Omental fat pad (tissue), 4 donors: ENCODE measurements at places on chromosomes 5 and 9.

- no peak for DNase-seq
Observed at GRCh38 chr5:58849921-58850667, 267.2 kb downstream of the RAB3C start.

DNA sequence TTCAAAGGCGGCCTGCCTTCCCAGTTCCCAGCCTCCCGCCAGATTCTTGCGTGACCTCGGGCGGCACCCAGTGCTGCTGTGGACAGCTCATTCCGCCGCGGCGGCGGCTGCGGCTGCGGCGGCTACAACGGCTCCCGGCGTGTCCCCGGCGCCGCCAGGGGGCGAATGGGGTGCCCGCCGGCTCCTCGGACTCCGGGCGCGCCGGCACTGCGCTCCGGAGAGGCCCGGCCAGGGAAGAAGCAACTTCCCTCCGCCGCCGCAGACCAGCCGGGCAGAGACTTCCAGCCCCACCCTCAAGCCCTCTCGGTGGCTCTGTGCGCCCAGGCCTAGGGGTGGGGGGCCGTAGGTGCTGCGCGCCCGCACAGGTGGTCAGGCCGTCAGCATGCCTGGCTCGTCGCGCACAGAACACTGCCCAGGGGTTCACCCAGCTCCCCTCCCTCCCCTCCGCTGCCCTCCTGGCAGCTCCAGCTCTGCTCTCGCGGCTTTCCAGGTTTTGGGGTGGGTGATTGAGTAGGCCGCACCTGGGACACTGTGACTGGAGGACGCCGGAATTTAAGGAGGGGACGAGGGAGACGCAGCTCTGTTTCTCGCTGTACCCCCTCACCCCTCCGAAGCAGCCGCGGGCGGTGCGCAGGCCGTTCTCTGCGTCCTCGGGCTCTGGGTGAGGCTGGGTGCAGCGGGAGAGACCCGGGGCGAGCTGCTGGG is 20.2 kb downstream of the IGIP start:
- peak; percentile 36 for DNase-seq

- no peak for DNase-seq
Observed at GRCh38 chr9:23120630-23121029, 674.0 kb downstream of the DMRTA1 start.

DNA sequence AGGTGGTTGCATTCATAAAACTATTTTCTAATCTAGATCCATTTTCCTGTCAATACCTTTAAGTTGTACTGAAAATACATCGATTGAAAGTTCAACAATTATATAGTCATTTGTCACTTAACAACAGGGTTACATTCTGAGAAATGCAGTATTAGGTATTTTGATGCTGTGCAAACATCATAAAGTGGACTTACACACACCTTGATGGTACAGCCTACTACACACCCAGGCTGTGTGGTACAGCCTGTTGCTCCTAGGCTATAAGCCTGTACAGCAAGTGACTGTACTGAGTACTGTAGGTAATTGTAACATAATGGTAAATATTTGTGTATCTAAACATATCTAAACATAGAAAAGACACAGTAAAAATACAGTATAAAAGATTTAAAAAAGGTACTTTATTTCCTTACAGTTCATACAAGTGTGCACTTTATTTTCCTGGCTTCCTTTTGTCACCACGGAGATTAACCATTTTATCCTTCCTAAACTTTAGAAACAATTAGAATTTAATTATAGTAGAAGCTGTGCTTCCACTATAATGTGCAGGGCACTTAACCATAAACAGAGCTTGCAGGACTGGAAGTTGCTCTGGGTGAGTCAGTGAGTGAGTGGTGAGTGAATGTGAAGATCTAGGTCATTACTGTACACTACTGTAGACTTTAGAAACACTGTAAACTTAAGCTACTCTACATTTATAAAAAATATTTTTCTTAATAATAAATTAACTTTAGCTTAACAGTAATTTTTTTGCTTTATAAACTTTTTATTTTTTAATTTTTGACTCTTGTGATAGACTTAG is 42.9 kb upstream of the MEF2C start:
- DNase-seq, result no peak

DNA sequence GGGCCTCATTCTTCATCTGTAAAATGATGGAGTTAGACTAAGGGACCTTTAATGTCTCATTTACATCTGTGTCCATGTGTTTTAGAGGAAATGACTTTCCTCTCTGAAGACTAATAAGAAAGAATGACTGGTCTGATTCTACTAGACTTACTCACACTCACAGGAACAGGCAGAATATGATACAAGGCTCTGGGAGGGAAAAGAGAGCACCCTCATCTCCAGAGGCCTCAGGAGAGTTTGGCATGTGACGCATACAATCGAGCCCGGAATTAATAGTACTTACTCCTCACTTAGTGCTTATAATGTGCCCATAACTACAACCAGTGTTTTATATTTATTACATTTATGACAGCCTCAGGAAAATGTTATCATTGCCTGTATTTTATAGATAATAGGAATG is 608.7 kb downstream of the KCTD16 start:
- DNase-seq, result no peak

DNA sequence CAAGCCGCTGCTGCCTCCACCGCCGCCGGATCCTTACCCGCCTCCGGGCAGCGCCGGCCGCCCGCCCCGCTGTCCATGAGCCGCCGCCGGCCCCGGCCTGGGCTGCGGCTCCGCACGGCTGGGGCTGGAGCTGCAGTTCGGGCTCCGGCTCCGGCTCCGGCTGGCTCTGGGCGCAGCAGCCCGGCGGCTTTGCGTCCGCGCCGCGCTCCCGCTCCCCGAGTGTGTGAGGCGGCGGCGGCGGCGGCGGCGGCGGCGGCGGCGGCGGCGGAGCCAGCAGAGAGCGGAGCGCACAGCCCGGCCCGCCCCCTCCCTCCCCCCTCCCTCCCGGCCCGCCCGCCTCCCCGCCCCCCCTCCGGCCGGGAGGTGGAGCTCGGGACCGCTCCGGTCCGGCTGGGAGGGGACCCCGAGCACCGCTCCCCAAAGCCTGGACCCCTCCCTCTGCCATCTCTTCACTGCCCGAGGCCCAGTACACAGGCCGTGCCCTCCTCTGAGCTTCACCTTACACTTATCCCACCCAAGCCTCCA is at the start of gene PCDH1:
Gene PCDH1, minus strand, starts transcription at position 225 of the 525 bp plus-strand sequence. Its CDS starts 148 bp downstream, at position 77.
- no peak for DNase-seq

DNA sequence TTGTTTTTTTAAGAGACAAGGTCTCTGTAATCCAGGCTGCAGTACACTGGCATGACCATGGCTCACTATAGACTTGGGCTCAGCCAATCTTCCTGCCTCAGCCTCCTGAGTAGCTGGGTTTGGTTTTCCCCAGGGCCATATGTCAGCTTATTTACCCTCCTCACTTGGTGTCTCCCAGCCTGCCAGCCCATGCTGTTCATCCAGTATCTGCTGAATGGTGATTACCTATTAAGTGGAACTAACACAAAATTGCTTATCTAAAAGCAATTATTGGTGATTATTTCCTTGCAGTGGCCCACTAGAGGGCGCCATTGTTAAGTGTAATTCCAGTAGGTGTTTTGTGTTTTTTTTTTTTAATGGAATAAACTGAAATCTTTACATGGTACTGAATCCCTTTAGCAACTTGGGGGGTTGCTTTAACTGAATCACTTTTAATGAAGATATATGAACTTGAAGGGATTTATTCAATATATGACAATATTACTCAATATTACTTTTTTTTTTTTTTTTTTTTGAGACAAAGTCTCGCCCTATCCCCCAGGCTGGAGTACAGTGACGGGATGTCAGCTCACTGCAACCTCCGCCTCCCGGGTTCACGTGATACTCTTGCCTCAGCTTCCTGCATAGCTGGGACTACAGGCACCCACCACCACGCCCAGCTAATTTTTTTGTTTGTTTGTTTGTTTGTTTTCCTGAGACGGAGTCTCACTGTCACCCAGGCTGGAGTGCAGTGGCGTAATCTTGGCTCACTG is 13.8 kb downstream of the EXOSC2 start:
- peak; percentile 63 for DNase-seq

- DNase-seq, result no peak
Observed at GRCh38 chr9:111955048-111955447, 58.4 kb downstream of the UGCG start.

- no peak for DNase-seq
Observed at GRCh38 chr5:179621551-179622214, 1.8 kb downstream of the HNRNPH1 start.

GRCh38 chr5:82419559-82420332 is 141.6 kb upstream of the RPS23 start:
- no peak for DNase-seq

DNA sequence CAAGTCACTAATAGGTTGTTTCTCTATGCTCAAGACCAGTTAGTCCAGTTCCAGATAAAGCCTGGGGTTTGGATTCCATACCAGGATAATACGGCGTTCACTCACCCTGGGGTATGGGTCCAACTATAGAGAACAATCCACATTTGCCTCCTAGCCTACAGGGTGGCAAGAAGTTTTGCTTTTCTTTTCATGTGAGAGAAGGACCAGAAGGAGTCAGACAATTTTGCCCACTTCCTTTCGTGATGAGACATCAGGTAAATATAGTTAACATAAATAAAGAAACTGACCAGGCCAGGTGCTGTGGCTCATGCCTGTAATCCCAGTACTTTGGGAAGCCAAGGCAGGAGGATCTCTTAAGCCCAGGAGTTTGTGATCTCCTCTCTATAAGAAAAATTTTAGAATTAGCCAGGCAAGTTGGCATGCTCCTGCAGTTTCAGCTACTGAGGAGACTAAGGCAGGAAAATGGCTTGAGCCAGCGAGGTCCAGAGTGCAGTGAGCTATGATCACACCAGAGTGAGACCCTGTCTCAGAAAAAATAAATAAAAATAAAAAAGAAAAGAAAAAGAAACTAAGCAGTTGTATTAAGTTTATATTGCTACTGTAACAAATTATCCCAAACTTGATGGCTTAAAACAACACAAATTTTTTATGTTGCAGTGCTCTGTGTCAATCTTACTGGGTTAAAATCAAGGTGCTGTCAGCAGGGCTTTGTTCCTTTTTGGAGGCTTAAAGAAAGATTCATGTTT is 7.5 kb upstream of the REEP5 start:
- DNase-seq, result no peak

GRCh38 chr5:85814596-85814995 is 803.1 kb upstream of the COX7C start:
- DNase-seq, result no peak

DNA sequence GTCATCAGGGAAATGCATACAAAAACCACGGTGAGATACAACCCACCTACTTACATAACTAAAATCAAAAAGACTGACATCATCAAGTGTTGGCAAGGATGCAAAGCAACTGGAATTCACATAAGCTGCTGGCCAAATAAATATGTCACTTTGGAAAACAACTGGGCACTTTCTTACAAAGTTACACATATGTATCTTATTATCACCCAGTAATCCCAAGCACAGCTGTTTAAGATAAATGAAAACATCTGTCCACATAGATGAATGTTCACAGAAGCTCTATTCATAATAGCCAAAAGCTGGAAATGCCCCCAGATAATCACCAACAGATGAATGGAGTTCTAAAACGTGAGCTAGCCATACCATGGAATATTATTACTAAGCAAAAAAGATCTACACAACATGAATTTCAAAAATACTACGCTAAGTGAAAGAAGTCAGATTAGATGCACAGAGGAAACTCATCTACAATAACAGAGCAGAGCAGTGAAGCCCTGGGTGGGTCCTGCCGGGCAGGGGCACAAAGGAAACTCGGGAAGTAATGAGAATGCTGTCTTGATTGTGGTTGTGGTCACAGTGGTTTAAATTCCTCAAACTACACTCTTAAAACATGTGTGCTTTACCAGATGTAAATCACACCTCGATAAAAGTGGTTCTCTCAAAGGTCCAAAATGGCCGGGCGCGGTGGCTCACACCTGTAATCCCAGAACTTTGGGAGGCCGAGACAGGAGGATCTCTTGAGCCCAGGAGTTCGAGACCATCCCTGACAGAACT is 8.5 kb downstream of the CAMSAP1 start:
- DNase-seq, result no peak

- no peak for DNase-seq
Observed at GRCh38 chr9:133888048-133888808, 103.9 kb downstream of the VAV2 start.

DNA sequence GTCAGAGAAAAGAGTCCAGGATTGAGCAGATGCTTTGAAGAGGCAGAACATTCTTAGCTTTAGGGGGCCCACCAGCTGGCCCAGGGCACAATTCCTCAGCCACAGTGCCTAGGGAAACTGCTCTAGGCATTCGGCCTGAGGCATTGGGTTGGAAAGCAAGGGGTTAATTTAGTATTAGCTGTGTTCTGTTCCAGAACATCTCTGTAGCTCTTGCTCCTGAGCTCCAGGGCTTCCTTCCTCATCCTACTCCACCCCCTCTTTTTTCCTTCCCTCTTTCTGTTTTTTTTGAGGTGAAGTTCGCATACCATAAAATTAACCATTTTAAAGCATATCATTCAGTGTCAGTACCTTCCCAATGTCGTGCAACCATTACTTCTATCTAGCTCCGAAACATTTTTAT is 74.5 kb upstream of the PANK3 start:
- no peak for DNase-seq

GRCh38 chr5:180135128-180135955 is 63.8 kb upstream of the RNF130 start:
- peak; percentile 10 for DNase-seq

GRCh38 chr5:75538211-75538610 is 26.5 kb downstream of the POLK start:
- DNase-seq, result no peak

GRCh38 chr5:33339413-33339812 is 101.4 kb upstream of the TARS1 start:
- no peak for DNase-seq

- no peak for DNase-seq
Observed at GRCh38 chr5:154836225-154836624, 14.2 kb downstream of the FAXDC2 start.

GRCh38 chr5:165004175-165004574 is 1498.8 kb downstream of the MAT2B start:
- DNase-seq, result no peak

DNA sequence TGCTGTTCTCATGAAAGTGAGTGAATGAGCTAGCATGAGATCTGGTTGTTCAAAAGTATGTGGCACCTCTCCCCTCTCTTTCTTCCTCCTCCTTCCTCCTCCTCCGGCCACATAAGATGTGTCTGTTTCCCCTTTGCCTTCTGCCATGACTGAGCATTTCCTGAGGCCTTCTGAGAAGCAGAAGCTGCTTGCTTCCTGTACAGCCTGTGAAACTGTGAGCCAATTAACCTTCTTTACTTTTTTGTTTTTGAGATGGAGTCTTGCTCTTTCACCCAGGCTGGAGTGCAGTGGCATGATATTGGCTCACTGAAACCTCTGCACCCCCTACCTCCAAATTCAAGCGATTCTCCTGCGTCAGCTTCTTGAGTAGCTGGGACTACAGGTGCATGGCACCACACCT is 6.1 kb downstream of the S100Z start:
- no peak for DNase-seq

GRCh38 chr5:173633304-173633703 is 16.9 kb upstream of the BOD1 start:
- DNase-seq, result no peak

DNA sequence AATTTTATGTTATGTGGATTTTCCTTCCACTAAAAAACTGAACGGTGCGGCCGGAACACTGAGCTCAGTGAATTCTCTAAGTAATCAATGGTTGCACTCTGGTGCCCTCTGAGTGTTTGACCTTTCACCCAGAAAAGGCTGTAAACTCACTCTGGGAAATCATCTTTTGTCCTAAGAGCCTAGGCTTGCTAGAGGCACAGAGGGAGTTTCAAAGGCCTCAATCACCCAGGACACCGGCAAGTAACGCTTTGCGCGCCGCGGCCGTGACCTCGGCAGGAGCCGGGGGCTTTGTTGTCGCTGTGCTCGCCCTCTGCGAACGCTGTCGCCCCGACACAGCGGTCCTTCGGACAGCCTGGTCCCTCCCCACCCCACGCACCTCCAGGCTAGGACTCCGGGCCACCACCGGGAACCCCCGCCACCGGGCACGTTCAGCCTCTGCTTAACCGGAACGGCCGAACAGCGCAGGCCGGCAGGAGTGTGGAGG is 703 bp downstream of the ISCA1 start:
- DNase-seq, result no peak
